ENCODE measurements at places on chromosomes 1 and 21.
A peak's percentile ranks its signal among the peaks of the same experiment; 100 is the strongest.

- ATAC-seq: no peak
Measured at GRCh38 chr21:39984286-39984991, 117.2 kb downstream of the PCP4 start.

- no peak for ATAC-seq
Measured at GRCh38 chr1:155794605-155795245, 62.3 kb downstream of the GON4L start.

DNA sequence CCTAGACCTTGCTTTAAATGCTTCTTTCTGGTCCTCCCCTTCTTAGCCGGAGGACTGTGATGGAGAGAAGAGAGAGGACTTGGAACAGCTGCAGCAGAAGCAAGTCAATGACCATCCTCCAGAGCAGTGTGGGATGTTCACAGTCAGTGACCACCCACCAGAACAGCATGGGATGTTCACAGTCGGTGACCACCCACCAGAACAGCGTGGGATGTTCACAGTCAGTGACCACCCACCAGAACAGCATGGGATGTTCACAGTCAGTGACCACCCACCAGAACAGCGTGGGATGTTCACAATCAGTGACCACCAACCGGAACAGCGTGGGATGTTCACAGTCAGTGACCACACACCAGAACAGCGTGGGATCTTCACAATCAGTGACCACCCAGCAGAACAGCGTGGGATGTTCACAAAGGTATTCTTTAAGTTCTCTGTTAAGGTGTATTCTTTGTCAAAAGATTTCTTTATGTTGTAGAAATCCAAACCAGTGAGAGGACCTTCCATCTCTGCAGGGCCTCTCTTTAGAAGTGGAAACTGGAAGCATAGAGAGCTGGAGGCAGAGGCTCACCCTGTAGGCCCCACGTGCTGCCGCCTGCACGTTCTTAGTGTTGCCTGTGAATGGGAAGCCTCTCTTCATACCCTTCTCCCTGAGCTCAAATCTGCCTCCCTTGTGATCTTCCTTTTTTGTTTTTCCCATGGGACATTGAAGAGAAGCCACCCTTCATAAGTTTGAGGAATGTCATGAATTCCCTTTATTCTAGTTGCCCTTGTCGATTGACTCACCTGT lies 10.6 kb downstream of the PCNT start:
- ATAC-seq: no peak

GRCh38 chr21:41921021-41921420 lies 32.8 kb downstream of the C2CD2 start:
- ATAC-seq: no peak

- peak; percentile 16 for ATAC-seq
Measured at GRCh38 chr1:94884507-94884906, 42.4 kb downstream of the CNN3 start.

DNA sequence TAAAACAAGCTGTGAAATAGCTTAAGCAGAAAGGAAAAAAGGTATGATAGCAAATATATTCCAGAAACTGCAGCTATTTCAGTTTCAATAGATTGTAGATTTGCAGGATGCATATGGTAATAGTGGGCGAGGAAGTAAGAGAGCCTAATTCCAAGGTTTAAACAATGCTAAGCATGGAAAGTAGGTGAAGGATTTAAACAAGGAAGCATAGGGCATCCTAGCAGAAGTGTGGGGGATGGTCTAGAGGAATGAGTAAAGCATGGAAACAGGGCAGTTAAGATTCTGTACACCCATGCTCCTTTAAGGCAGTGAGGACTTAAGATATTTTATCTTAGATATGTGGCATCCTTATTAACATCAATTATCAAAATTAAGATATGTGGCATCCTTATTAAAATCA lies 2.6 kb downstream of the IVNS1ABP start:
- ATAC-seq: no peak

- ATAC-seq: no peak
Measured at GRCh38 chr1:20665726-20666125, 4.6 kb upstream of the DDOST start.

DNA sequence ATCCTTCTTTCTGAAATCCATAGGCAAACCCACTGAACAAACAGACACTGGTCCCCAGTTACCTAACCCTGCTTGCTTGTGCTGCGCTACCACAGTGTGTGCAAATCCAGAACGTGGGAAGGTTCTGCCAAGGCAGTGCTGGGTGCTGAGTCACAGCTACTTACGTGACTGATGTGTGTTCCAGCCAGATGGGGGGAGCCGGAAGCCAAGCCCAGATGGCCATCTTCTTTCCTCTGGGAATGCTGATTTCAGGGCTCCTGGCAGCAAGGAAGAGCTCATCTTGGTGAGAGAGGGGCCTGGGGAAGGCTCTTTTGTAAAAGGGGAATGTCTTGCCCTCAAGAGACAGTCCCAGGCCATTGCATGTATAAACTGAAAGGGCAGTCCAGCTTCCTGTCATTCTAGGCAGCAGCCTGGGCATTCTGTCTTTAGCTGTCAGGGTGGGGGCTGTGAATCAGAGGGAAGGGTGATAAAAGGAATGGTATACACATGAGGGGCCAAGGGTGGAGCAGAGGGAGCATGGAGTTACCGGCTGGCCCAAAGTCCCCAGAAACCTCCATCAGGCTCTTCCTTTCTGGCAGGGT lies 54.1 kb downstream of the CD46 start:
- peak; percentile 92 for ATAC-seq

DNA sequence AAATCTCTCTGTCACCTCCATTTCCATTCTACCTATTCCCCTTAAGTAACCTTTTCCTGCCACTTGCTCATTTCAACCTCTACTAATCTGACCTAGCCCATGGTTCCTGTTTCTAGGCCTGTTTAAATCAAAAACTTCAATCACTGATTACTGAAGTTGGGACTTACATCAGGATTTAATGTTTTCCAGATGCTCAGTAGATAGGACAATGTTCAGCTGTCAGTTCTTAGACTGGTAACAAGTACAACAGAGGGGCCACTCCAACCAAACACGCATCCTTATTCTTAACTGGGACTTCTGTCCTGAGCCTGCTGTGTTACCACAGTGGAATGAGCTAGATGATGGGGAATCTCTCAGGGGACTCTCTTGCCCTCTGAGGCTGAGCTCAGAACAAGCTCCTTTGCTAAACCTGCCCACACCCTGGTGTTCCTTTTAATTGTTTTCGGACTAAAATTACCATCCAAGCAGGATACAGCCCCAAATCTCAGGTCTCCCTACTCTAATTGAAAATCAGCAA lies 974.6 kb downstream of the TTLL7 start:
- ATAC-seq: peak; percentile 56

DNA sequence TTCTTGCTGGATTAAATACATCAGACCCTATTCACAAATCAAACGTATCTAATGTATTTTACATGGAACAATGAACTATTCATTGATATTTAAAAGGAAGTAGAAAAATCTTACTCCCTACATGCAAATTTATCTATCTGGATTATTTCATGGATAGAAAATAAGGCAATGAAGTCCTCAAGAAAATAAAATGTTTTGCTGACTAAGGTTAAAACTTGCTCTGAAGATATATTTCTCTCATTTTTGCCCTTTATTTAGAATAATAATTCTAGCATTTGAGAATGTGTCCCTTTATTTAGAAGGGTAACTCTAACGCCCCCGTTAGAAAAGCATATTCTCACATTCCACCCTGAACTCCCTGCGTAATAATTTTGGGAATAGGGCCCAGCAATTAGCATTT lies 627.0 kb upstream of the ZP4 start:
- ATAC-seq: no peak

GRCh38 chr1:8878698-8879463 lies 395 bp upstream of the ENO1 start:
- peak; percentile 80 for ATAC-seq

DNA sequence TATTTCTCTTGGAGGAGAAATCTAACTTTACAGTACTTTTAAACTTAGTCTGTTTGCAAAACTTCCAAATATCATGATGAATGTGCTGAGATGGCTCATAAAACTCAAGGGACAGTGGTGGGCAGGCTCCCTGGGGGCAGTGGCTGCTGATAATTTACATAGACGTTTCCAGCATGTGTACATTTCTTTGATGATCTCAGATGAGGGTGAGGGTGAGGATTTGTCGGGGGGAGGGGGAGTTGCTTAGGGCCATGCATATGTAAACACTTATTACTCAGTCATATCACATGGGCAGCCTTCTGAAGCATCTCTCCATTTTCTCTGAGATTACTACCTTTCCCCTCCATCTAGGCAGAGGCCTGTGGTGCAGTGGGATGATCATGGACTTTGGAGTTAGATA lies 152.9 kb upstream of the HMGB4 start:
- no peak for ATAC-seq

GRCh38 chr1:234598974-234599616 lies 10.9 kb downstream of the IRF2BP2 start:
- ATAC-seq: no peak

GRCh38 chr1:8541961-8542521 lies 224.1 kb downstream of the SLC45A1 start:
- no peak for ATAC-seq

DNA sequence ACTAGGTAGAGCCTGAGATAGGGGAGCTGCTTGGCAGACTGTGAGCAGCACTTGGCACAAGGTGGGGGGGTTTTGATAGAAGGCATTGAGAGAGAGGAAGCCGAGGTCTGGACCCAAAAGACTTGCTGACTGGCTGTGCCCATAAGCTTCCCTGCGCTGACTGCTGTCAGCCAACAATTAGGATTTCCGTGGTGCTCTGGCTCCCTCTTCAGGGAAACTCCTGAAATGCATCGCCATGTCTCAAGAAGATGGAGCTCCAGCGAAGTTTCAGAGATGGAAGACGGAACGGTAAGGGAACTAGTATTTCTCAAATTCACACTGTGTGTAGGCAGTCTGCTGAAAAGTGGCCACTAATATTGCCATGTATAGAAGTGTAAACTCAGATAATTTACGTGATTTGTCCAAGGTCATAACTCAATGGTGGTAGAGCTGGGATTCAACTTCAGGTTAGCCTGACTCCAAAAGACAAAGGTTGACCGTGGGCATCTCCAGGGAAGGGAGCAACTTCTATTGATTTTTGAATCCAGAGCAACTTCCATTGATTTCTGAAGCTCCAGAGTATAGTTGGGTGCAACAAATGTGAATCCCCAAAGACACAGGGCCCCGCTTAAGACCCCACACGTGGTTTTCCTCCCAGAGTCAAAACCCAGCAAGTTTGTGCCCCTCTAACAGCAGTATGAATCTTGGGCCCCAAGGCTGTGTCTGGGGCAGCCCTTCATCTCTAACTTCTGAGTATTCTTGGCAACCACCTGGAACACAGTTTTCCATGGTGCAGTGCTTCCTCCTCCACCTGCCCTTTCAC lies 44.5 kb upstream of the CRNN start:
- ATAC-seq: peak; percentile 85

Data from SK-N-SH treated with all-trans-retinoic acid at 6 μM for 48 hours (cell line).